ENCODE measurements at places on chromosomes 2 and 18.

DNA sequence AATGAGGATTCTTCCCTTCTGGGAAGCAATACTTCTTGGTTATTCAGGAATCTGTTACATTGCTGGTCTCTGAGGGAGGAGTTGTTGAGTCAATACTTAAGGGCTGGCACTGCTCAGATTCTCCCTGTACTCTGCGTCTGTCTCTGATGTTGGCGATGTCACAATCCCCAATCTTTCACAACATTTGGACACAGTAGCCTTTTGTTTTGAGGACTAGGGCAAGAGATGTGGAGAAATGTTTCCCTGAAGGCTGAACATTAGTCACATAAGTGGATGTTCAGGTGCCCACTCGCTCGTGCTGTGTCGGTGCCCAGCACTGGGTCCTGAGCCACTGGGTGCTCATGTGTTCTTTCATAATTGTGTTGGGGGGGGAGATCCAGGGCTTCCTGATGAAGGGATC is 55.0 kb downstream of the MAPK4 start:
- DNase-seq: no peak

DNA sequence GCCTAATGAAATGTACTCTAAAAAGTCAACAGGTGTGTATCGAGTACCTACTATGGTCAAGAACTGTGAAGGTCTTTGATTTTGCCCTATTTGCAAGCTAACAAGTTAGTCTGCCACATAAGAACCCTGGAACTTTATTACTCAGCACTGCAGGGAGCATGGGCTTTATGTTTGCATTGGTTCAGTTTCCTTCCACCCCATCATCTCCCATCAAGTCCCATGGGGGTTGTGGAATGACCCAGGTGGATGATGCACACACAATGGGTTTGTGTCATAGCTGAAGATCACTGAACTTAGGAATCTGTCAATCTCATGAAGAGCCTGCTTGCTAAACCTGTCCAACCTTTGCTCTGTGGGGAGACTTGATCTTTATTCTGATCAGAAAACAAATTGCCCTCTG is 265.5 kb downstream of the RPRM start:
- no peak for DNase-seq

DNA sequence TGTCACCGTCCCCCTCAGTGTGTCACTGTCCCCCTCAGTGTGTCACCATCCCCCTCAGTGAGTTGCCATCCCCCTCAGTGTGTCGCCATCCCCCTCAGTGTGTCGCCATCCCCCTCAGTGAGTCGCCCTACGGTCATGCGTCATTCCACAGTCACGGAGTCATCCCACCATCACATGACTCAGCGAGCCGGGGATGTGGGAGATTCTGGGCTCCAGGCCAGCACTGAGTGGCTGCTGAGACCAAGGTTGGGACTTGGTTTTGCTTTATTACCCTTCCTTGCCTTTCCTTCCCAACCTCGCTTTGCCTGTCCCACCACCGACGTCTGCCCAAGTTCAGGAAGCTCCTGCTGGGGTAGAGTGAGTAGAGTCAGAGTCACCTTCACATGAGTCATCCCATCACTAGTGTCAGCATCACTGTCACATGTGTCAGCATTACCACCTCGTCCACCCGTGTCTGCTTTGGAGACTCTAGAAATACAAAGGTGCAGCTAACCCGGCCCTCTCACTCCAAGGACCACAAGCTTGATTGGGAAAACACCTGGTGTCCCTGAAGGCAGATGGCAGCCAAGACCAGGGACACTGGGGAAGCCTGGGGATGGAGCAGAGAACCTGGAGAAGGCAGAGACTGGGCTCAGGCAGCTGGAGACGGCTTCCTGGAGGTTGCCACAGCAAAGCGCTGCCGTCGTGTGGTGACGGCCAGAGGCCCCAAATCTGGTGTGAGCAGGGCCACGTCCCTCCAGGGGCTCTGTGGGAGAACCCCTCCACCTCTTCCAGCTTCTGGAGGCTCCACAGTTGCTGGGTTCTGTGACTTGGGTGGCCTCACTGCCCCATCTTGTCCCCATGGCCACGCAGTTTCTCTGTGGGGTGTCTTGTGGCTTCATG is 485.2 kb upstream of the SALL3 start:
- DNase-seq: no peak

DNA sequence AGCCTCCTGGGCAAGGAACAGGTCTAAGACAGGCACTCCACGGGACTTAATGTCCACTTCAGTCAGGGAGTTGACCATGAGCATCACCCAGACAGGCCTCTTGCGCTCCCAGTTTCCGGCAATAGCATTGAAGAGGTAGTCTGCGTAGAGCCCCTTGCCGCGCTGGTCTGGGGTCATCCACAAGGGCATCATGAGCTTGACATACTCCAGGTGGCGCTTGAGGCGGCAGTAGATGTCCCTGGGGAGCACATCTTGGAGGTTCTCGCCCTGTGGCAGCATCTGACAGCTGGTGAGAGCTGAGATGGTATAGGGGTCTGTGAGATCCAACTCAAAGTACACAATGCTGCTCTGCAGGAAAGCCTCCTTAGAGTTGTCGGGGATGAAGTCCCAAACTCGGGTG is 10.6 kb downstream of the TRABD2A start:
- no peak for DNase-seq

- DNase-seq: no peak
These were observed 63.7 kb downstream of the IL1R2 start for GRCh38 chr2:102055346-102055990.

DNA sequence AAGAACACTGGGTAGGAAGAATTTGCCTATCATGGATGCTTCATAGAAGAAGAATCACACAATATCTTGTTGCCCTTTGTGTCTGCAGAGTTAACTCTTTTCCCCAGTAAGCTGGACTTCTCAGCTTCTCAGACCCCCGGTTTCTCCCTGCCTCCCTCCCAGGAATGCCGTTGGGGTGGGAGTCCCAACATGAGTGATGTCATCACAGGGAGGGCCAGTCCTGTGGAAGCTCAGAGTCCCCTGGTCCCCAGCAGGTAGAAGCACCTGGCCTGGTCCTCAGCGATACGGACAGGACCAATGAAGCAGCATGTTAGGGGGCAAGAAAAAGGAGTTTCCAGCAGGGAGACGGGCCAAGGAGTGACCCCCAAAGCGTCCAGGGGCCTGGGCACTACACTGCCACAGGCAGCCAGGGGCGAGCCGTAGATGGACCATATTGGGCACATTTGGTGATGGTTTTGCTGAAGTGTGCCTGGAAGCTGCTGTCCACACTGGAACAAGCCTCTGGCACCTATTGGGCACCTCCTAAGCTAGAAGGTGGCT is 235.9 kb upstream of the SMAD2 start:
- no peak for DNase-seq

- no peak for DNase-seq
These were observed 169.4 kb downstream of the NEDD4L start for GRCh38 chr18:58213440-58213839.

DNA sequence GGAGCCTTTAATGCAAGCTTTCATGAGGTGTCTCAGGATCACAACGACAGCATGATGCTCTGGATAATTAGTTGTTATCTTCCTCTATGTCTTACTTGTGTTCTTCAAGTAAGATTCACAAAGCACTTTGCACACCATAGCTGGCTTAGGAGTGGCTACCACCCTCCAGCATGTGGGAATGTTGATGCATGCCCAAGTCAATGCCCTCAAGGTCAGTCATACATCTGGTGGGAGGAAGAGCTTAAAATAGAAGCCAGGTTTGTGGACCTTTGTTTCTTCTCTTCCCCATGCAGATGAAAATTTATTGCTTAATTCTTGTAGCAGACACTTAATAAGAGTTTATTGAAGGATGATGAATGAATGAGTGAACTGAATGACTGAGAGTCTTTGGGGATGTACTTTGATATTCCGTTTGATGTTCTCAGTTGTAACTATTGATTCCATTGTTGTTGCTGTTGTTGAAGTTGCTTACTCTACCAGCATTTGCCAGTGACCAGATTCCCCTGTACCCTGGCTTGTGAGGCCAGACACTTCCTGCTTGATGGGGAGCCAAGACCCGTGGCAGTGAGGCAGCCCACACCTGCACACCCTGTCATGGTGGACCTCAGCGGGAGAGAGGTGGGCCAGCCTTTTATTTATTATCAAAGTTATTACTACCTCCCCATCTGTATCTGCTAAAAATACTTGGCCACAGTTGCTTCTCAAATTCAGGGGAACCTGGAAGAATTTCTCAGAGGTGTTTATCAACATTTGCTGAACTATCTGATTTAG is 137.8 kb downstream of the LAMA3 start:
- no peak for DNase-seq

DNA sequence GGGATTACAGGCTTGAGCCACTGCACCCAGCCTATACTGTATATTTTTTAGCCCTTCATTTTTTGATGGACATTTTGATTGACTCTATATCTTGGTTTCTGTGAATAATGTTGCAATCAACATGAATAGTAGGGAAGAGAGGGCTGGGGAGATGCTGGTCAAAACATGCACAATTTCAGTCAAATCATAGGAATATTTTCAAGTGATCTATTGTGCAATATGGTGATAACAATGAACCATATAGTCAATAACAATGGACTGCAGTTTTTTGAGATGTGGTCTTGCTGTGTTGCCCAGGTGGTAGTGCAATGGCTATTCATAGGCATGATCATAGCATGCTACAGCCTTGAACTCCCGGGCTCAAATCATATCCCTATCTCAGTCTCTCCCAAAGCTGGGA is 264.7 kb upstream of the TMEFF2 start:
- no peak for DNase-seq

DNA sequence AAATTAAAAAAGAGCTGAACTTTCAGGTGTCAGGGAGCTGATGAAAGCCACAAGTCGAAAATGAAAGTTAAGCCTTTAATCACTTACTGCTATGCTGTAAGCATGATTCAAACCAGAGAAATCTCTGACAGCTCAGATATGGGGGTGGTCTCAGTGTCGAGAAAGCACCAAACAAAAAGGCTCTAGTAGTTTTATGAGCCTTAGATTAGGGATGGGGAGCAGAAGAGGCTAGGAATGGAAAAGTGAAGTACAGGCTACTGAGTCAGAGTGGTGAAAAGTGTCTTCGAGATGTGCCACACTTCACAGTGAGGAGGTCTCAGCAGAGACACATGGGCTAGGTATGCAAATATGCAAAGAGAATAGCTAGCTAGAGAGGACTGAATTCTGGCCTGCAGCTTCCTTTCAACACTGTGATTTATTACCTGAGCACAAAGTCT is 482.2 kb downstream of the SPAG16 start:
- no peak for DNase-seq

DNA sequence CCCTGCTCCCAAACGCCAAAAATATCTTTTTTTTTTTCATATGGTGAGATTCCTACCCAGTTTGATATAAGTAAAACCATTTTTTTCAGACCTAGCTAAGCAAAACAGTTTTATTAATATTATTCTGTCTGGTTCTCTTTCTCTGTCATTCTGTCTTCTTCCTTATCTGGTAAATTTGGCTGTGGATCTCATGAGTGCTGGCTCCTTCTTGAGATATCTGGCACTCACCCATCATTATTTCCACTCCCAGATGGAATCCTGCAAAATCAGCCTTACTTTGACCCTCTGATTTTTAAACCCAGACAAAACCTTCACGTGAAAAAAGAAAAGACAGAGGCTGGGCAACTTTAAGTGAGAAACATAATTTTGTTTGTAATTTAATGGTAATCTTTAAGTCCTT is 373.6 kb downstream of the NYAP2 start:
- no peak for DNase-seq

DNA sequence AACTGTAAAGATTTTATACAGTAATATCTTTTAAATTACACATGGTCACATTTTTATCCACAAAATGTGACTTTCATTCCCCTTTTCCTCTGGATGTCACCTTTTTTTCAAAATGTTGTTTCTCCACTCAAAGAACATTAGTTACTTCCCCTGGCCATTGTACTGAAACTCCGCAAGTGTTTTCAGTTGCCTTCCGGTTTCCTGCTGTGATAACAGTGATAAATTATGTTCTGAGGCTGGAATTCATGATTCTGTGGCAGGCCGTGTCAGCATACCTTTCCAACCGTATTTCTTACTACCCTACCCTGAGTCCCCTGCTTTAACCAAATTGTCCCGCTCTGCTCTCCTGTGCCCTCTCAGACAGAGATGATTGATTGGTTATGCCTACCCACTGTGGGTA is 53.5 kb downstream of the MGAT5 start:
- no peak for DNase-seq

DNA sequence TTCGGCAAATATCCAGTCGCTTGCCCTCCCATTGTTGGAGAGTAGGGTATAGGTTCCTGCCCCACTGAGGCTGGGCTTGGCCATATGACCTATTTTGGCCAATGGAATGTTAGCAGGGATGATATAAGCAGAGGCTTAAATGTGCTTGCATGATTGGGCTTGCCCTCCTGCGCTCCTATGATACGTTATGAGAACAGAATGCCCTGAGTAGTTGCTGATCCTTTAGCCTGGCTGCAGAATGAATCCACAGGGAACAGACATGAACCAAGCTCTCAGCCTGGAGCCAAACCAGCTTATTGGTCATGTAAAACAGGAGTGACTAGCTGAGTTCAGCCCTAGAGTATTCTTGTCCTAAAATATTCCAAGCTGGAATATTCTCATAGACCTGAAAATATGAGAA is 34.8 kb upstream of the IMP4 start:
- no peak for DNase-seq

DNA sequence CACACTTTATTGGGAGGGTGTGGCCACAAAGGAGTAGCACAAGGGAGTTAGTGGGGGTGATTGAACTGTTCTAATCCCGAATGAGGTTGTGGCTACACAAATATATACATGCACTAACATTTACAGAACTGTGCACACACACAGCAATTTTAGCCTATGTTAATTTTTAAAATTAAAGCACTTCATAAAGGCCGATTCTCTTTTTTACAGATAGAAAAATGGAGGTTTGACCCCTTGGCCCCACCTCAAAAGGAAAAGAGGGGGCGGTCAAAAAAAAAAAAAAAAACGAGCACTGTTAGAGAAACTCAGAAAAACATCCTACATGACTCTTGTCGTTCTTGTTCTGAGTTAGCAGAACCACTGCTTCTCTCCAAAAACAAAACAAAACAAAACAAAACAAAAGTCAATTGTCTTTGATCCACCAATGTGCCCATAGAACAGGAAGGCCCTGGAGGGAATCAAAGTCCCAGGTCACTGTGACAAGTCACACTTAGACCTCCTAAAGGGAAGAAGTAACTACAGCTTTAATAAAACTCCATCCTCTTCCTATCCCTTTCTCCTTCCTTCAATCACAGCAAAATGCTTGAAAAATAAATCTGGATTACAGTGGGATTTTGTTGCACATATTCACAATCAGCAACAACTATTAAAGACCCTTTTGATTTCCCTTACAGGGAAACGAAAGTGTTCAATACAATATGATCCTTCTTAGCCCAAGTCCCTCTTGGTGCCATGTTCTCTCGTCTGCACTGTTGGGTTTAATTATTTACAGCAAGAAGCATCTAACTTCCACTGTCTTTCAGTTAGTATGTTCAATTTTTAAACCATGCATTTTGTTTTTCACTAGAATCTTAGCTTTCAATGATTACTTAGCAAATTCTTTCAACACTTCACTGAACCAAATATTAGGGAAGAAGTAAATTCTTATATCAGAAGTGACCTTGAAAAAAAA is 16.6 kb downstream of the LRP2 start:
- DNase-seq: no peak

DNA sequence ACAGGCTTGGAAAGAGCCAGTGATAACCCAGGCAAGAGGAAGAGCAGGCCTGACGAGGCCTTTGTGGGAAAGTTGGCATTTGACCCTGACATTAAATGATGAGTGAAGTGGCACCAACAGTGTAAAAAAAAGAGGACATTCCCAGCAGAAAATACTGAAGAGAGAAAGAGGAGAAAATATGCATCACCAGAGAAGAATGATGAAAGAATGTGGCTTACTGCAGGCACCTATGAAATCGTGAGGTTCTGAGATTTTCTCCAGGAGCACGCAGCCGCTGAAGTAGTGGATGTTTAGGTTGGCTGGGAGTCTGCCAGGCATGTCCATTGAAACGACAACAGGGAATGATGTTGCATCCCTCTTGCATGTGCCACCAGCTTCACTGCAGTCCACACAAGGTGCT is 13.8 kb downstream of the EHD3 start:
- DNase-seq: no peak
